ENCODE measurements at places on chromosomes 12 and 14.
A peak's percentile ranks its signal among the peaks of the same experiment; 100 is the strongest.

DNA sequence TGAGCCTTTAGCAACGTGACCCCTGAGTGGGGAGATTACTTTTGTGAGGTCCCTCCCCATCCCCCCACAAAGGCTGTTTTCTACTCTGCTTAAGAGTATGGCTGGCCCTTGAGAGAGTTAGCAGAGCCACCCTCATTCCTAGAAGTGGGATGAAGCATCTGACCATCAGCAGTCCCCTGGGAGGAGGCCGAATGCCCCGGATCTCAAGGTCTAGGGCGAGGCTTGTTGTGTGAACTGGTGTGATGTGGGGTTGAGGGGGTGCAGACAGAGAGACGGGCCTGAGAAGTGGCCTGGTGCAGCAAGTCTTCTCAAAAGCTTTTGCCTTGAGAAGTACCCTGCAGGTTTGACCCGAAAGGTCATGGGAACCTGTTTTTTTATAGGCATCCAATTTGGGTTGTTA is 153.0 kb upstream of the FKBP4 start:
- DNase-seq, result no peak

- no peak for DNase-seq
Measured at GRCh38 chr12:132651444-132652100, 33.0 kb downstream of the P2RX2 start.

DNA sequence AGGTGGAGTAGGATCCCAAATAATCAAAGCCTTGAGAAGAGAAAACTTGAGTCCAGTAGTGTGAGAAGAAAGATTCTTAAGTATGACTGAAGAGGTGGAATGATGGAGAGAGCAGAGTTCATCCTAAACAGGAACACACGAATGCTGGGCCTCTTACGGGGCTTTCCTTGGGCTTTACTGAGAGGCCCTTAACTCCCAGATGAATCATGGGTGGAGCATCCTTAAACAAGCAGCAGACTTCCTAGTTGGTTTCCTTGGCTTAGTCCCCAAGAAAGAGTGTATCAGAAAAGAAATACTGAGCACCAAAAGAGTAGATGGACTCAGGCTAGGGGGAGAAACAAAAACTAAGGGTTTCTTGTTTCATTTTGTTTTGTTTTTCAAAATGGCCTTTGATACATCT is 132.5 kb downstream of the GPR135 start:
- peak; percentile 79 for DNase-seq

DNA sequence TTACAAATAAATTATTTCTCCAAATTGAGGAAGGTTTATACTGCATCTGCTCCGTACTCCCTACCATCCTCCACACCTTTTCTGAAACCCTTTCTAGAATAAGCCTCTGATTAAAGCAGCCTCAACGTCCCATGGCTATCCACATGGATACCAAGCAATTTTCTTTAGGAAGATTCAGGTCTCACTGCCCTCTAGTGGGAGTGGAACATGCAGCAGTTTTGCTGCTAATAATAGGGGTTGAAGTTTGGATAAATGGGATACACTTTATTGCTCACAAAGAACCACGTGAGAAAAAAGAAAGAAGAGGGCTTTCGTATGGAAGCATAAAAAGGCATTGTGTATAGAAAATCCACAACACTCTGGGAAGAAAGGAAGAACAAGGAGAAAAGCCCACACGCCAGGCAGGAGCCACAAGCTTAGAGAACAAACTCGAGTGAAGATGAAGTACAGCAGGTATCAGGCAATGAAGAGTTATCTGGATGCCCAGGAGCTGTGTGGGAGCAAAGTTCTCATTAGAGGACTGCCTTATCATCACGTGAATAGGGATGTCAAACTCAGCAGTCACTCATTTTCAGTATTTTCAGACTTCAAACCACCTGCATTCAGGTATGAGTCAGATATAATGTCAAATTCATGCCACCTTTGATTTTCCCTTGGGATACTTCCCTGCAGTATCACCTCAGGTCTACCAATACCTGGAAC is 45.8 kb downstream of the CCER1 start:
- DNase-seq, result peak; percentile 43

GRCh38 chr12:59396519-59396918 is 199.3 kb upstream of the SLC16A7 start:
- no peak for DNase-seq

GRCh38 chr12:101599771-101600484 is 5.2 kb downstream of the MYBPC1 start:
- no peak for DNase-seq

- DNase-seq, result no peak
Measured at GRCh38 chr12:108231909-108232434, 102.9 kb downstream of the WSCD2 start.

DNA sequence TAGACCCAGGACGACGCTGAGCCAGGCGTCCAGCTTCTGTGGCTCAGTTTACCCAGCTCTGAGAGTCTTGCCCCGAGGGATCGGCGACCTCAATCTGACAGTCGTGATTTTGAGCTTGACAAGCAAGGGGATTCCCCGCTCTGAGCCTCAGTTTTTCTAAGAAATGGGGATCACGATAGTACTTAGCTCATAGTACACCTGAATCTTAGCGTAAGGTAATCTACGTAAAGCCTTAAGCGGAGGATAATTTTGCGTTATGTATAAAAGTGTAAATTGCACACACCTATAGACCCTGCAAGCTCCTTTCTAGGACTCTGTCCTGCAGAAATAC is 285 bp downstream of the MVK start:
- DNase-seq, result no peak

DNA sequence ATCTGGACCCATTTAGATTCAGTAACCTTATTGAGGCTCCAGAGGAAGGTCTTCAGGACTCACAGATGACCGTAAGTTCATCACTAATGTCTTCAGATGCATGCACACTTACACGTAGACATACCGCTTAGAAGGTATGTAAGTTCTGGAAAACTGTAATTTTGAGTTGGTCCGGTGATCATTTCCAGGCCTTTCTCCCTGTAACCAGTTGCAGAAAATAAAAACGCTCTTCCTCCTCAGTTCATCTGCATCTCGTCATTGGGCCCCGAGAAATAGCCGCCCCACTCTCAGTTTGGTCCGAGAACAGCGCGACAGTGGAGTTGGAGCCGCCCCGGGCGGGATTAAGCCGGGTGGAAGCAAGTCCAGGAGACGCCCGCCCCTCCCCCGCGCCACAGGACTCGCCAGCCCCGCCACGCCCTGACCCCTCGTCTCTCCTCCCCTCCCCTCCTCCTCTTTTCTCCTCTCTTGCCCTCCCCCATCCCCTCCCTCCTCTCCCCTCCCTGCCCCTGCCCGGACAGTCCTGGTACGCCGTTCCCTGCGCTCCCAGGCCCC is 83.7 kb downstream of the TNFAIP2 start:
- DNase-seq, result peak; percentile 14

GRCh38 chr12:89437231-89437630 is 84.9 kb upstream of the DUSP6 start:
- DNase-seq, result no peak

GRCh38 chr12:11174022-11174421 is 3.0 kb downstream of the SMIM10L1 start:
- no peak for DNase-seq

- no peak for DNase-seq
Measured at GRCh38 chr14:28676479-28676878, 90.1 kb upstream of the FOXG1 start.

- DNase-seq, result no peak
Measured at GRCh38 chr12:116508145-116509121, 50.7 kb upstream of the MAP1LC3B2 start.

GRCh38 chr14:105499256-105500035 is 8.4 kb downstream of the TEDC1 start:
- no peak for DNase-seq

GRCh38 chr12:83462419-83462818 is 775.7 kb downstream of the TMTC2 start:
- DNase-seq, result no peak

GRCh38 chr12:104999347-104999685 is 13.2 kb downstream of the NOPCHAP1 start:
- no peak for DNase-seq

- DNase-seq, result no peak
Measured at GRCh38 chr14:98234208-98234607, 1037.8 kb downstream of the BCL11B start.

DNA sequence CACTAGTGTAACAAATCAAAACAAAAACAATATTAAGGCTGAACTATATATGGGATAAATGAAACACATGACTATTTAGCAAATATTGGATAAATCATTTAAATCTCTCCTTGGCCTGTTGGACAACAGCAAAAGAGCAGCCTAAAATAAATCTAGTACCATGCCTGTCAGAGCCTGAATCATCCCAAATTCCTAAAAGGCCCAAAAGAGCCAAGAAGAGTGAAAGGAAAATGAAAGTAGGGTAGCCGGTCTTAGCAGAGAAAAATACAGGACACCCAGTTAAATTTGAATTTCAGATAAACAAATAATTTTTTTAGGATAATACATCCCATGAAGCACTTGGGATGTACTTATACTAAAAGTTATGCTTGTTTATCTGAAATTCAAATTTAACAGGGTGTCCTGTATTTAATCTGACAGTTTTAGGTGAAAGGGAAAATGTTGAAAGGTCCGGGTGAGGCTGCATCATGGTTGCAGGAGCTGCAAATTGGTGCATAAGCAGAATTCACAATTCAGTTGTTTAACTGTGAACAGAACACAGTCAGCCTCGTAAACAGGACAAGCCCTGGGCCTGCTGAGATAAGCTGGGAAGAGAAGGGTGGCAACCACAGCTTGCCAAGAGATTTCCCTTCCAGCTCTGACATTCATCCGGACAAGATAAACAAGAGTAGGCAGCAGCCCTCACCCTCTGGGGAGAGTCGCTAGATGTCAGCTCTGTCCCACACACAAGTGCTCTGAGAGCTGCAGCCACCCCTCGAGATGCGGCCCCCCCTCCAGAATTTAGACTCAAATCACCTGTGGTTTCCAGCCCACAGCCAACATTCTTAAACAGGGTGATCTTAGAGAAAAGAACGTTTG is 30.3 kb downstream of the DMAC2L start:
- DNase-seq, result peak; percentile 74
